Activated T-cell treated with anti-CD3 and anti-CD28 coated beads, Interleukin-2, amount 50 U/mL, for 1 hour (primary cell): ENCODE measurements at places on chromosomes 4 and X.

DNA sequence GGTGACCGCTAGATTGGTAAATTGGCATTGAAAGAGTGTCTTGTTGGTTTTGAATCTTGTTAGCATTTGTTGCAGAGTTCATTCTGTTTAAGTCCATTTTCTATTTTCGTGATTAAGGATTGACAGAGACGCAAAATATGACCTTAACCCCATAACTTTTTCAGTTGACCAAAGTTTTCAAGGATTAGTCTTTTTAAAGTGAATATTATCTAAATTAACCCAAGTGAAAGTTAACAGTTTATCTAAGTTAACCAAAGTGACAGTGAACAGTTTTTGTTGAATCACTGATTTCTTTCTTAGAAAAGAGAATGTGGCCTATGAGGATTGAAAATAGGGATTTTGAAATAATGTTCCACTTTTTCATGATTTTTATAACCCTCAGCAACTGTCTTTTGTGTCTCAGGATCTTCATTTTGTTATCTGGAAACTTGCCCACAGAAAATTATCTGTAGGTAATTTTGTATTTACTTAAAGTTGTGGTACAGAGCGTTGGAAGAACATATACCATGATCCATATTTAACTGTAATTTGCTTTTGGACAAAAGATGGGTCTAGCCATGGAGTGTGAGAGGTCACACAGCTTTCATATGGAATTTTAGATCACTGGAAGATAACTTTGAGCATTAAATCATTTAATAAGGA, 3.3 kb downstream of the CPEB2 start:
- DNase-seq: no peak

GRCh38 chrX:2541603-2542002, 40.8 kb upstream of the DHRSX start:
- DNase-seq: no peak

DNA sequence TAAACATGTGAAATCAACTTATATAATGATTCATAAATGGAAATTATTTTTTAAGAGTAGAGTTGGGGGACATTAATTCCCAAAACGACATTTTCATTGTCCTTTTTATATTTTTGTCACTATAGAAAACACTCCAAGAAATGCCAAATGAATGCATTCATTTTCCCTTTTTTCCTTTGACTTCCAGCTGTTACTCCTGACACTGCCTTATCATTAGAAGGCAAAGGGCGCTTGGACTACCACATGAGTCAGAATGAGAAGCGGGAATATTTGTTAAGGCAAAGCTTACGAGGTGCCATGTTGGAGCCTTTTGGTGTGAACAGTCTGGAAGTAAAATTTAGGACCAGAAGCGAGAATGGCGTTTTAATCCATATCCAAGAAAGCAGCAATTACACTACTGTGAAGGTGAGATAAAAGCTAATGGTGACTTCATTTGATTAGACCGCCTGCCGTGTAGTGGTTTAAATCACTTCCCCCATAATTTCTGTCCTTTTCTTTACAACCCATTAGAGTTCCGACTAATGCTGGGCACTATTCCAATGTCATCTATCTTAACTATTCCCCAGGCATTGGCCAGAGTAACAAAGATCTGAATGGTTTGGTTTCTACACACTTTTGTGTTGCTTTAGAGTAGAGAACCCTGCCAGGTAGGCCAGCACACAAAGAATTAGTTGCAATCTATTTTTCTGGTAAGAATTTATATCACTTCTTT, 166.7 kb downstream of the FAT4 start:
- no peak for DNase-seq

DNA sequence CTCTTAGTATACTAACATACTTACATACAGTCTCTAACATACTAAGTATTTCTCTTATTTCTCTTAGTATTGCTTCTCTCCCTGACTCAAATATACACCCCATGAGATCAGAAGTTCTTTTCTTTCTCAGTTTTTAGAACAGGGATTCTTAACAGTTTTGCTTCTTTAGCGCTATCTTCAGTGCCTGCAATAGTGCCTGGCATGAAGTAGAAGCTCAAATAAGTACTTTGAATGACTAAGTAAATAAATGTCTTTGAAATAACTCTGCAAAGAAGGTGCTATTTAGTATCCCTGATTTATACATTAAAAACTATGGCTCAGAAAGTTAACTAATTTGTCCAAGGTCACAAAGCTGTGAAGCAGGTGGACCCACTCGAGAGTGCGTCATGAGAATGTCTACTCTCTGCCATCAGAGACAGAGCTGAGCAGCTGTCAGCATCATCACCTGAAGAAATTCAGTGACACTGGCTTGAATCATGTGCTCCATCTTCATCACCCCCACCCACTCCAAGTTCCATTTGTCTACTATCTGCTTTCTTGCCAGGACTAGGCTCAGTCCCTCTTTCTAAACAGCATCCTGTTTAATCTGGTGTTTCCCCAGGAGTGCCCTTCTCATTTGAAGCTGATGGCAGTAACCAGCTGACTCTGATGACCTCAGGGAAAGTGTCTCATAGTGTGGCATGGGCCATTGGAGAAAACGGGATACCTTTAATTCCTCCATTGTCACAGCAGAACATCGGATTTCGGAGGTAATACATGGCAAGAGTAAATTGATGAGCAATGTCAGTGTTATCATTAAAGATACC, 83.1 kb downstream of the CC2D2A start:
- DNase-seq: no peak
